ENCODE measurements at places on chromosomes 5 and 9. TPM values are rescaled to one million over a fixed set of nuclear protein-coding genes. Genes with fewer than 3 reads are reported as not detected.
A peak's percentile ranks its signal among the peaks of the same experiment; 100 is the strongest.

- H3K27me3 ChIP-seq = no peaks in the 10 kb centered on the region
- peaks cover 31% of the 10 kb centered on the region for H3K36me3 ChIP-seq
- H3K4me1 ChIP-seq = peaks cover 32% of the 10 kb centered on the region
- DNase-seq = no peak
- H3K4me3 ChIP-seq = no peak overlapping the region
- H3K27ac ChIP-seq = peak overlapping the region; percentile 52
Observed at GRCh38 chr9:128912270-128912853, 8.4 kb upstream of the PHYHD1 start.

- H3K4me1 ChIP-seq = no peaks in the 10 kb centered on the region
- no peak overlapping the region for H3K4me3 ChIP-seq
- no peak for DNase-seq
- no peaks in the 10 kb centered on the region for H3K27me3 ChIP-seq
- H3K27ac ChIP-seq = no peak overlapping the region
- H3K36me3 ChIP-seq = peaks cover 3% of the 10 kb centered on the region
Observed at GRCh38 chr5:65423623-65424022, 58.1 kb downstream of the ADAMTS6 start.

- H3K27ac ChIP-seq = no peak overlapping the region
- no peaks in the 10 kb centered on the region for H3K27me3 ChIP-seq
- H3K4me1 ChIP-seq = no peaks in the 10 kb centered on the region
- H3K36me3 ChIP-seq = peaks cover 5% of the 10 kb centered on the region
- H3K4me3 ChIP-seq = no peak overlapping the region
- DNase-seq = no peak
Observed at GRCh38 chr9:128304136-128304970, 17.9 kb downstream of the TRUB2 start.

SPATA31A3 gene
- not detected for total RNA-seq

FIBCD1 gene
- total RNA-seq = not detected

TNFSF8 gene
- total RNA-seq = 30.3 TPM
